Effector memory CD4-positive, alpha-beta T cell (primary cell): ENCODE measurements at places on chromosomes 5 and 9.

GRCh38 chr5:139178935-139179334 is 19.2 kb downstream of the SIL1 start:
- DNase-seq, result no peak

DNA sequence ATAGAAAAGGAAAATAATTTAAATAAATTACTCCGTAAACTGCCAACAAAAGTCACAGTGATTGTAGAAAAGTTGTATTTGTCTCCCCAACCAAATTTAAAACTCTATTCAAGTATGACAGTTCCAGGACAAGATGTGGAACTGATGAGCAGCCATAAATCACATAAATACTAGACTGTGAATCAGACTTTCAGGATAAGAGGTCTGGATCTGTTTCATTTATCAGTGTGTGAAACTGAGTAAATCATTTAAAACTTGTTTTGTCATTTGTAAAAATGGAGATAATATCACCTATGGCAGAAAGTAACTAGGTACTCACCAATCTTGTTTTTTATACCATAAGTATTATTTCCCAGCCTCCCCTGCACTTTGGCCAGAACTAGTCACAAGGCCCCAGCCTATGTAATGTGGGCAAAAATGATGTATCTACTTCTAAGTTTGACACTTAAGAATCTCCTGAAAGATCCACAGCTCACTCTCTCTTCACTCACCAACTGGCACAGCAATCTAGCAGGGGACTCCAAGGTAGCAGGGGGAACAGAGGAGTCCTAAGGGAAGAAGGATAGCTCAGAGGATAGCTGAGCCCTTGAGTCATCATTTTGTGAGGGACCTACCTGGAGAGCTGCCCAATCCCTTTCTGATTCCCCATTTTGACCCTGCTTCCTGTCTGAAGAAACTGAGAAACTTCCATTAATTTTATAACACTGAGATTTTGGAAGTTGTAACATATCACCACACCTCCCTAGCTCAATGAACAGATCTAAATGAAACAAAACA is 31.6 kb downstream of the TMEM161B start:
- DNase-seq, result no peak

- DNase-seq, result no peak
These were observed 34.1 kb upstream of the NR4A3 start for GRCh38 chr9:99787556-99787955.

- DNase-seq, result peak; percentile 25
These were observed 453.5 kb downstream of the RAB3C start for GRCh38 chr5:59036274-59036961.

GRCh38 chr5:126780165-126780827 is 3.4 kb downstream of the LMNB1 start:
- DNase-seq, result no peak

DNA sequence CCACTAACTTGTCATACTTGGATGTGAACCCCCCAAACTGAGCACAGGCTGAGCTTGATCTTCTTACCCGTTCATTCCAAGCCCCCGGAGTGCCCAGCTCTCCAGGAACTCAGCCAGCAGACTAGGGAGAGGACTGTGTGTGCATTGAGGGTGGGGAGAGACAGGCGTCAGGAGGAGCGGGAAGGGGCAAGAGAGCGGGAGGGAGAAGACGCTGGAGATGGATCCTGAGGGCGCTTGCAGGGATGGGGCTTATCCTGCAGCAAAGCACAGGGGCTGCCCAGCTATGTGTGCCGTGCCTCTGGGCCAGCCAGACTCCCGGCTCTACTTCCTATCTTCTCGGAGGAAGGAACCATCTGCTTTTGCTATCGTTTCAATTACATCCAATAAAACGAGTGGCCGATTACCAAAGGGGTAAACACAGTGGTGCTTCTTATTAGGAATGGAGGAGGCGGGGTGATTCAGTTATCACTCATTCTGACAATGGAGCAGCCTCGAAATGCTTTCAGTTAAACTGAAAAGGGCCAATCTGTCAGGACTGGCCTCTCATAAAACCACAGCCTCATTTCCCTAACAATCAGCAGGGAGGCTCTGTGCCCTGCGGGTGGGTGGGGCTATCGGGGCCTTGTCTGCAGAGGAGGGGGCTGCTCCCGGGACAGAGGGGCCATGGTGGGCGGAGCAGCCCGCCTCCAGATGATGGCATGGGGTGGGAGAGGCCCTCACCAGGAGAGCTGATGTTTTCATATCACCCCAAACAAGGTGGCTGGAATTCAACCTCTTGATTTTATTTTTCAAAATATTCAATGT is 168.2 kb downstream of the DAB2IP start:
- no peak for DNase-seq

DNA sequence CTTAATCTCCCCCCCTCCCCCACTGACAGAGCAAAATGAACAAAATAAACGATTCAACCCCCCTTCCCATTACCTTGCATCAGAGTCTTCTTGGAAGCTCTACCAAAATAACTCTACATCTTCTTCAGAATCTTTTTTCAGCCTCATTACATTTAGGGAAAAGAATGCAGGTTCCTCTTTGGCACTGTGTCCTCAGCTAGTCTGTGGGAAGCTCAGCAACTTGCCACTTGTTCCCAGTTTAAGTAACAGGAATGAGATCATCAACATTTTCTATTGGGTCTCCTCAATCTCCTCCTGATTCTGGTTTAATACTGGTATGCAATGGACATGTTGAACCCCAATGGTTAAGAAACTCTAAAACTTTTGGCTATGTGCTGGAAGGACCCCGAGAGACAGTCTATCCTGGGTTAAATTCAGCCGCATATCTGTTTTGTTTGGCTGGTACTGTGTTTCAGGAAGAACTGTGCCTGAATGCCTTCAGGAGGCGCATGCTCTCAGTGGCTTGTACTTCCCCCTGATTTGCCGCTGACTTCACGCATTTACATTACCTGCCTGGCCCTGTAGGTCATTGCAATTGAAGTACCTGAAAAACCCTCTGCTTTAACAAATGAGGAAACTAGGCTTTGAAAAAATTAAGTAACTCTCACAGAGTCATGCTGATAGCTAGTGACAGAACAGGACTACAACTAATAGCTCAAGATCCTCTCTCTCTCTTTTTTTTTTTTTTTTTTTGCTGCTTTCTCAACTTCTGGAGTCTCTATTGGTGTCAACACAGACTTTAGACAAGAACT is 78.1 kb upstream of the HMHB1 start:
- no peak for DNase-seq

DNA sequence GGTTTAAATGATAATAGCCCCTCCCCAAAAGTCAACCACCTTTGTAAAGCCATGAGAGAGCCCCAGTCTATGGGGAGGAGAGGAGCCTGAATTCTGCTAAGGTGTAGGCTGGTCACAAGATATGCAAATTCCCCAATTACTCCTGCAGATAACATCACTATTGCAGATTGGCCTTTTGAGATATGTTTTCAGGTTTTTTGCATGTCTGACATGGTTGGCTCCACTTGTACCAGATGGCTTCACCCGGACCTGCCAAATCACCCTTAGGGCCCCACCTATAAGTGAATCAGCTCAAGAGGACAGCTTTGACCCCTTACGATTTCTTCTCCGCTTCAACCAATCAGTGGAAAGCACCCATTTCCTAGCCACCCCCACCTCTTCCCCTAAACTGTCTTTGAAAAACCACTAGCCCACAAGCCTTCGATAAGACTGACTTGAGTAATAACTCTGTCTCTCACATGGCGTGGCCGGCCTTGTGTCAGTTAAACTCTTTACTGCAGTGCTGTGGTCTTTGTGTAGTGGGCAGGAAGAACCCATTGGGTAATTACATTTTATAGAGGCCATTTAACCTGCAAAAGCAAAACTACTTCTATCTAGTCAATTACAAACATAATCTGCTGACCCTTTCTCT is 69.7 kb downstream of the PRLR start:
- no peak for DNase-seq

DNA sequence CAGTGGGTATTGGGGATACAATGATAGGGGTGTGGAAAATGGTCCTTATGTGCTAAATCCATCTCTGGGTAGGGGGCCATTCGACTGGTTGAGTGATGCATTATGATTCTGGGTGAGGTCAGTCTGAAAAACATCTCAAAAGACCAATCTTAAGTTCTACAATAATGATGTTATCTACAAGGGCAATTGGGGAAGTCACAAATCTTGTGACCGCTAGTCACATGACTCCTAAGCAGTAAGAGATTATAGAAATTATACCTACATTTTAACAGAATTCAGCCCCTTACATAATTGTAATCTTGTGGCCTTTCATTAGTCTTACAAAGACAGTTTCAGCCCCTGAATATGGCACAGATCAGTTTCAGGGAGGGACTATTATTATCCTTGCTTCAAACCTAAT is 224.7 kb downstream of the PIK3R1 start:
- no peak for DNase-seq

DNA sequence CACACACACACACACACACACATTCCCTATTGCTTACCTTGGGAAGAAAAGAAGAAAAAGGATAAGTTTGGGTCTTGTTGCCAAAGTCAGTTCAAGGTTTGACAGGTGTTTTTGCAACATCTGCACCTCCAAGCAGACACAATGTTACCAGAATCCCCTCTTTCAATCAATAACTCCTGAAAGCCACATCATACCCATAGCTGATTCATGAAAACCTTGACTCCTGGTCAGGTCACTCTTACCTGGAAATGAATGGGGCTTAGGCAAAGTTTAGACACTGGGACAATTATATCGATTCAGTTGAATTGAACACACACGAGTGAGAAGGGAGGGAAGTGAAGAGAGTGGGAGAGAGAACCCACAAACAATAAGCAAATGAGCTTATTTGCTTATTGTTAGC is 27.0 kb downstream of the IL9 start:
- no peak for DNase-seq

- no peak for DNase-seq
These were observed 118.1 kb downstream of the SUSD1 start for GRCh38 chr9:112056996-112057395.

DNA sequence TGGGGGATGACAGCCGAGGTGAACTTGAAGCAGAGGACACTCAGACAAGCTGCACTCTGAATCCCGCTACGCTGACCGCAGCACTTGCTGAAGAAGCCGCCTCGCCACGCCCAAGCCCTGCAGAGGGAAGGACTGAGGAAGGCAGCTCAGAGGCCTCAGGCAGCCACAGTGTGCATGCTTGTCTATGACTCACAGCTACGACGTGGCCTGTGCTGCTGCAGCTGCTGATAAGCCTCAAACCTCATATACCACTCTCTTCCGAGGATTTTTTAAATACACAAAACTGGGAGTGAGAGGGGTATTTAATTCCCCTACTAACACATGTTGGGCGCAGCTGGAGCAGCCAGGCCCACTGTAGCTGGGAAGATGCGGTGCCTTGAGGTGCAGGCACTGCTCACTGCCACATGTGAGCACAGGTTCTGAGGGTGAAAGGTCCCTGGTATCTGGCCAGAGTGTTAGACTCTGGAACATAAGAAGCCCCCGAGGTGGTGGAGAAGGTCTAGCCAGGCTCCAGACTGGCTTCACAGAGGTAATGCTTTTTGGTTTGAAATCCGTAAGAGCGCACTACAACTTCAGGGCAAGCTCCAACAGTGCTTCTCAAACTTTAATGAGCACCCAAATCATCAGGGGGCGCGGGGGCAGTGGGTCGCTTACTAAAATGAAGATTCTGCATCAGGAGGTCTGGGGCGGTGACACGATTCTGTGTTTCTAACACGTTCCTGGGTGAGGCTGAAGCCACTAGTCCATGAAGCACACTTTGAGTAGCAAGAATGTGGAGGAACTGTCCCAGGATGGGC is 196.8 kb downstream of the AUH start:
- peak; percentile 30 for DNase-seq

DNA sequence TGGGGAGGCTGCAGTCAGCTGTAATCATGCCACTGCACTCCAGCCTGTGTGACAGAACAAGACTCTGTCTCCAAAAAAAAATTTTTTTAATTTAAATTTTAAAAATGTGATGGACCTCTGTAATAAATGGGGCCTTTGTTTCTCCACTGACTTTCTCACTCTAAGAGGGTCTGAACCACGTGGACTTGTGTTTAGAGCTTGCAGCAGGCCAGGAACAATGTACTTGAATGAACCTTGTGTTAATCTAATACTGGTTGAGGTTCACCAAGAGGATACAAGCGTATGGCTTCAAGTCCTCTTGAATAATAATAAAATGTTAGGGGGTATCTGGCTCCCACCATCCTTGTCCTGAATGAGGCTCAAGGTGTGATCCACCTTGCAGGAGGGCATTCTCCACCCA is 14.4 kb upstream of the SLC2A8 start:
- no peak for DNase-seq

- DNase-seq, result no peak
These were observed 1506.1 kb upstream of the CDH9 start for GRCh38 chr5:28544501-28544900.

DNA sequence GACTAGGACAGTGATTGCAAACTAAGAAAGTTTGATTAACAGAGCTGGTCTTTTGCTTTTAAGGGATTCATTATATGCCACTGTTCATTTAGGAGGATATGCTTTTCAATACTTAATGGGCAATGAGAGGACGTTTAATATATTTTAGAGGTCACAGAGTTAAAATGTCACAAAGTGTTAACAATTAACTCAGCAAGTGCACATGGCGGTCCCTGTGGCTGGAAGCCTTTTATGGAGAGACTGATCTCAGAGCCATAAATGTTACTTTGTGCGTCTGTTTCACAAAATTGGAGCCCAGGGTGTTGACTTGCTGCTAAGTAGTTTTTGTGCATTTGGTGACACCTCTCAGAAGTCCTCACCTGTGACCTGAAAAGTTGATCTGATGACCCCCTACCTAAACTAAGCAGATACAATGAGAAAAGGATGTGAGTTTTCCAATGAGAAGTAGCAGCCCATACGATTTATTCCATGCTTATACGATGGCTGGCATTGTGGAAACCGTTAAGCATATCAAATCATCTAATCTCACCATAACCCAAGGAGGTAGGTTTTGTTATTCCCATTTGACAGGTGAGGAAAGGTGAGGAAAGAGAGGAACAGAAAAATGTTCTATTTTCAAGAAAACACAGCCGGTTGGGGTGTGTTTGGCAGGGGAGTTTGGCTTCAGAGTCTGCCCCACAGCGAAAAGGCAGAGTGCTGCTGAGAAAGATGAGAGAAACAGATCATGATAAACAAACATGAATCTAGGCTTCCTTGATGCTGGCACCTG is 64.4 kb downstream of the CMYA5 start:
- DNase-seq, result no peak

GRCh38 chr9:16125629-16126028 is 572.8 kb downstream of the CCDC171 start:
- no peak for DNase-seq

GRCh38 chr9:136048560-136049411 is 46.3 kb downstream of the NACC2 start:
- DNase-seq, result no peak

DNA sequence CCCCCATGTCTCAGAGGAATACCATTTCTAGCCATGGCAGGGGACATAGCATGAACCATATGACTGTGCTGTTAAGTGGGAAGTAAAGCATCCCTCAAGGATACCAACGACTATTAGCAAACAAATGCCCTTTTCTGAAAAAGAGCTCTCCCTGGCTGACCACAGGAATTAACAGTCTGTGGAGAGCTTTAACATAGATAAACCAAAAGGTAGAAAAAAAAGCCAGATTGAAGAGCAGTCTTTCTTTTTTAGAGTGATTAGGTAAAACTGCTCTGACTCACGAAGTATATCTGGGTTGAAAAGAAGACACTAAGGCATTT is 532.7 kb upstream of the DMAC1 start:
- DNase-seq, result no peak

- DNase-seq, result peak; percentile 8
These were observed 8.4 kb downstream of the TGFBI start for GRCh38 chr5:136037001-136037705.

GRCh38 chr5:139686706-139687441 is 38.7 kb downstream of the CXXC5 start:
- no peak for DNase-seq

GRCh38 chr5:119439140-119439631 is 13.1 kb upstream of the HSD17B4 start:
- no peak for DNase-seq

GRCh38 chr9:82970359-82970758 is 92.6 kb downstream of the RASEF start:
- no peak for DNase-seq
